ENCODE measurements at places on chromosomes 11 and 22.

DNA sequence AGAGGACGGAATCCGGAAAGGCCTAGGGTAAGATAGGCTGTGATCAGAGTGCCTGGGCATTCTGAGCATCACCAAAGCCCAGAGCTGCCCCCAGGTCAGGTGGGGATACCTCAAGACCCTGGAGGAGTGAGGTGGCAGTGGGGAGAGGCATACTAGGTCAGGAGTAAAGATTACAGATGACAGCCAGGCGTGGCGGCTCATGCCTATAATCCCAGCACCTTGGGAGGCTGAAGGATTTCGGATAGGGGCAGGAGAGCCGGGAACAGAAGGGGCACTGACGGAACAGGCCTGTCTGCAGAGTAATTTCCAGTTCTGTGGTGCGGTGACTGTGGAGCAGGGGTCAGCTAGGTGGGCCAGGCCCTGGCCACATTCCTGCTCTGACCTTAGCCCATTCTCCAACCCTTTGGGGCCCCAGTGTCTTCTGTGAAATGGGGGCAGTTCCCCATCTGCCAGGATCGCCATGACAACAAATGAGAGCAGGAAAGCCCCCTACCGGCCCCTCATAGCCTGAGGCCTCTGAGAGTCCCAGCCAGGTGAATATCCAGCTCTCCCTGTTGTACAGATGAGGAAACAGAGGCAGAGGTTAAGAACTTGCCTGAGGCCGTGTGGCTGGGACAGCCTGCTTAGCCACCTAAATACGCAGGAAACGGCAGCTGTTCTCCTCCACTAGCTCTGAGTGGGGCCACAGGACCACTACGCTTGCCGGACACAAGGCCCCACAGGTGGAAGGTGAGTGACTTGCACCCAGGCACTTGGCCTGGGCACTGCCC lies 9.2 kb downstream of the BAD start:
- DNase-seq: no peak

DNA sequence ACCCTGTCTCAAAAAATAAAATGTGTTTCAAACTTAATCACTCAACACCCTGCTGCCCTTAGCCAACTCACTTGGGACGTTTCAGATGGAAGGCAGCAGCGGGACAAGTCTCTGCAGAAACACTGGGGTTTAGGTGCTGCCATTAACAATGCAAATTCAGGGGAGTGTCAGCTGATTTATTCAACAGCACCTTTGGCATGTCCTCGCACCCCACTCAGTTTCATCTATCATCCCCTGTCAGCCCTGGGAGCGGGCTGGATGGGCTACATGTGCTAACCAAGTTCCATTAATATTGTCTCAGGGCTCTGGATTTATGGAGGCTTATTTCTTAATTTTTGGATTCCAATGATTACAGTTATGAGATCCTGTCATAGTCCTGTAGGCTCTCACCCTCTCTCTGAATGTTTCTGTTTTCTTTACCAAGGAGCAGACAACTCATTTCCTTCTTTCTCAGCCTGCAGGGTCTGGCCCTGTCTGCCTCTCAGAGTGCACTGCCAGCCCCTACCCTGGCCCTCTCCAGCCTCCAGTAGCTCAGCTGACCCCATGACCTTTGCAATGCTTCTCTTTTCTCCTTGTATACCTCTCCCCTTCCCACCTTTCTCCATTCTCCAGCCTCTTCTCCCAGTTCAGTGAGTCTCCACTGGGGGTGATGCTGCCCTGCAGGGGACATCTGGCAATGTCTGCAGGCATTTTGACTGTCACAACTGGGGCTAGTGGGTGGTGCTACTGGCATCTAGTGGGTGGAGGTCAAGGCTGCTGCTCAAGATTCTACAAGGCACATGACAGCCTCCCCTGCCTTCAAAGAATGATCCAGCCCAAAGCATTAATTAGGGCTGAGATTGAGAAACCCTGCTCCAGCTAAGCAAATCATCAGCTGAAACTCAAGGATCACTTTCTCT lies 79.0 kb downstream of the APIP start:
- no peak for DNase-seq

DNA sequence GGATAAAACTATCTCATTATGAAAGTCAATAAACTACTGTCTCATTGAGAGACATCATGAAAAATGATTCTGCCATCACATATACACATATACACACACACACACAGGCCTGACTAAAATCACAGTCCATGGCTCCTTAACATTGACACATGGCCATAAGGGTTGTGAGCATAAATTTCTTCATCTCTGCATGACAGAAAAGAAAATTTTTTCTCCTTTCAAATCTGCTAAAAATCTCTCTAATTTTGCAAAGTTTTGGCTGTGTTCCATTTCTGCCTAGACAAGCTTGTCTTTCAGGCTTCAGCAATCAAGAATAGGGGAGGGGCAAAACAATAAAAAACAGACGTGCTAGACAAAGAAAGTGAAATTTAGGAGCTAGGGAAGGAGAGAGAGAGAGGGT lies 324.5 kb downstream of the LRRC4C start:
- DNase-seq: no peak

DNA sequence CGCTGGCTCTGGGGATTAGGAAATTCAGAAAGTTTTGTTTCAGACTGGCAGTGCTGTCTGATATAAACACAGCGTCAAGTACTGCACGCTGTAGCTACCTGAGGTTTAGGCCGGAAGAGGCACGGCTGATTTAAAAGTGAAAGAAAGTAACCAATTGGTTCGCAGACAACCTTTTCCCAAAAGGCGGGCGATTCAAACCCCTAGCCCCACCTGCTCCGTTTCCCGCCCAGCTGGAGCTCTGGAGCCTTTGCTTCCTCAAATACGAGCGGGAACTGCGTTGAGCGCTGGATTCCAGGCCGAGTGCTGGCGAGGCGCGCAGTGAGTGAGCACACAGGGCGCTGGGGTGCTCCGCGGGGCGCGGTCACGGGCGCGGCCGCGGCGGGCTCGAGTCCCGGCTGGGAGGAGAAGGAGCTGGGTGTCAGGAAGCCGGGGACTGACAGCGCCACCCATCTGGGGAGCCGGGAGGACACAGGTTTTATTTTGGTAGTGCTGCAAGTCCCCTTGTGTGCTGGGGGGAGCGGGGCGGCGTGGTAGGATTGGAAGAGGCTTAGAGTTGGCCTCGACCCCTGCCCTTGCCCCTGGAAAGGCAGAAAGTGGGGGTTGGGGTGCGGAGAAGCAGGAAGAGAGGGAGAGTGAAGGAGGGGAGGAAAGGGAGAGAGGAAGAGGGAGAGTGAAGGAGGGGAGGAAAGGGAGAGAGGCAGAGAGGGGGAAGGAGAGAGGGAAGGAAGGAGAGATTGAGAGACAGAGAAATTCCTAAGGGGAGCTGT lies 2.1 kb downstream of the FAM111A start:
- DNase-seq: peak; percentile 82

DNA sequence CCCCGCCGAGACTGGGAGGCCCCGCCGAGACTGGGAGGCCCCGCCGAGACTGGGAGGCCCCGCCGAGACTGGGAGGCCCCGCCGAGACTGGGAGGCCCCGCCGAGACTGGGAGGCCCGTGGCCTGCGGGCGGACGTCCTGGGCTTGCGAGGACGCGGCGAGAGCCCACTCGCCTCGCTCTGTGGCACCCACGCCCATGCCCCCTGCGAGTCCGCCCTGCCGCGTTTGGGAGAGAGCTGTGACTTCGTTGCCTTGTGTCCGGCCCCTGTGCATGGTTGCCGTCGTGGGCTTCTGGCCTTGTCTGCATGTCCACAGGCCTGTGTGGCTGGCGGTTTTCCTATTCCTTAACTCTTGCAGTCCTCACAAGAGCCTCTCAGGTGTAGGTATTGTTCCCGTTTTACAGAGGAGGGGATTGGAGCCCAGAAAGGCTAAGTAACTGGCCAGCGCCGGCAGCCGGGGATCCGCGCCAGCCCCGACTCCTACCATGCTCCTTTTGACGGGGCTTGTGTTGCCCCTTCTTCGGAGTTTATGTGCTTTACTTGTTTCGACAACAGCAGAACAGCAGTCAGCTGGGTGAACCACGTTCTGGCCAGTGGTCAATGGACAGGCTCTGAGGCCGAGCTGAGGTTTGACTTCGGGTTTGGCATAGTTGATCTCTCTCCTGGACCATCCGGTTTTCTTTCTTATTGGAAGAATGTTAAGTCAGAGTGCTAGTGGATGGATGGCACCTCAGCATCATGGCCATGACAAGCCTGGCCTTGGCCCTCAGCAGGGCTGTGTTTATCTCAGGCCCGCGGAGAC lies 741 bp downstream of the PHRF1 start:
- no peak for DNase-seq

DNA sequence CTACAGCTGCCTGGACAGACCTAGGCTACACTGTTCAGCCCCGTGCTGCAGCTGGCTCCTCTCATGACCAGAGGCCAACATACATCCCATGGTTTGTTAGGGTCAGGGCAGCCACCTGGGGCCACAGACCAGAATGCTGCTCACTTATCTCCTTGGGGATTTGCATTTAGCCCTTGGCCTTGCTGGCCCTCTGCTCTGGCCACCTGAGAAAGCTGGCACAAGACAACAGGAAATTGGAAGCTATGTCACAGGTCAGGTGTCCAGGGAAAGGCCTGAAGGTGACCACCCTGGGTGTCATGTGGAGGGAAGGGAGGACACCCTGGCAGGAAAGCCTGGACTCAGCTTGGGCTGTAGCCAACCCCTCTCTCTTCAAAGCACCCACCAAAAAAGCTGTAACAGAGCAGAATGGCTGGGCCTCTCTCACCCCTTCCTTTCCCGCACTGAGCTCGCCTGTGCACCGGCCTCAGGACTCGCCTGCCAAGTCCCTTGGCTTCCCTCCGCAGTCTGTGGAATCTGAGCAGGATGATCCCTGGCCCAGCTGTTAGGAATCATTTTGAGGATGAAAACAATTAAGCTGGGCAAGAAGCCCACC lies 86.3 kb downstream of the SNX19 start:
- no peak for DNase-seq

DNA sequence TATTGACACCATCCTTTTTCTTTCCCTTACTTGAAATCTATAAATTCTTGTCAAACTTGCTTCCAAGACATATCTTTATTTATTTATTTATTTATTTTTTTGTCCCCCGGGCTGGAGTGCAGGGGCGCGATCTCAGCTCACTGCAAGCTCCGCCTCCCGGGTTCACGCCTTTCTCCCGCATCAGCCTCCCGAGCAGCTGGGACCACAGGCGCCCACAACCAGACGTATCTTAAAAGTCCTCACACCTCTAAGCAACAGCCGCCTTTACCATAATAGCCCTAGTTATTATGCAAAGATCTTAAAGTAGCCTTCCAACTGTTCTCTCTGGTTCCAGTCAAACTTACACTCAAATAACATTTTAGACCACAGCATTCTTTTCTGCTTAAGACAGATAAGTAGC lies 657.0 kb upstream of the B3GAT1 start:
- DNase-seq: no peak

GRCh38 chr11:15988693-15989231 lies 367.6 kb downstream of the SOX6 start:
- no peak for DNase-seq

- no peak for DNase-seq
These were observed 680.0 kb downstream of the BRD1 start for GRCh38 chr22:49147617-49148175.

GRCh38 chr11:117820071-117820470 lies 4.5 kb downstream of the FXYD2 start:
- DNase-seq: no peak

- DNase-seq: no peak
These were observed 8.9 kb upstream of the FXYD2 start for GRCh38 chr11:117833401-117833891.

- DNase-seq: no peak
These were observed 4.4 kb downstream of the RBX1 start for GRCh38 chr22:40955571-40955970.

GRCh38 chr22:32023251-32023827 lies 19.7 kb upstream of the SLC5A1 start:
- no peak for DNase-seq

GRCh38 chr11:29612423-29612822 lies 404.4 kb downstream of the KCNA4 start:
- DNase-seq: no peak

DNA sequence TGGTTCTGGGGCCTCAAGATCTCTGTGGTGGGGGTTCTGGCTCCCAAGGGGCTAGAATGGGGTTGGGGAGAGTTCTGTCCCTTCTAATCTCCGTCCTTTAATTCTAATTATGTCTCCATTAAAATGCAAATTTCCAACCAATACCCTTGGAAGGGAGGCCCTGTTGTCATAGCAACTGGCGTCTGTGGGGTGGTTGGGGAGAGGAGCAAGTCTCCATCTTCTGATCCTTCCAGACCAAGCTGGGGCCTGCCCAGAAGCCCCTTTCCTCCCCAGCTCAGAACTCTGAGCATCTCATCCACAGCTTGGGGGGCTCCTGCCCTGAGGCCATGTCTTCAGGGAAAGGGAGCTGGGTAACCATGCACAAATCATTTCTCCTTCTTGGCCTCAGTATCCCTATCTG lies 5.4 kb upstream of the RPS19BP1 start:
- DNase-seq: no peak

DNA sequence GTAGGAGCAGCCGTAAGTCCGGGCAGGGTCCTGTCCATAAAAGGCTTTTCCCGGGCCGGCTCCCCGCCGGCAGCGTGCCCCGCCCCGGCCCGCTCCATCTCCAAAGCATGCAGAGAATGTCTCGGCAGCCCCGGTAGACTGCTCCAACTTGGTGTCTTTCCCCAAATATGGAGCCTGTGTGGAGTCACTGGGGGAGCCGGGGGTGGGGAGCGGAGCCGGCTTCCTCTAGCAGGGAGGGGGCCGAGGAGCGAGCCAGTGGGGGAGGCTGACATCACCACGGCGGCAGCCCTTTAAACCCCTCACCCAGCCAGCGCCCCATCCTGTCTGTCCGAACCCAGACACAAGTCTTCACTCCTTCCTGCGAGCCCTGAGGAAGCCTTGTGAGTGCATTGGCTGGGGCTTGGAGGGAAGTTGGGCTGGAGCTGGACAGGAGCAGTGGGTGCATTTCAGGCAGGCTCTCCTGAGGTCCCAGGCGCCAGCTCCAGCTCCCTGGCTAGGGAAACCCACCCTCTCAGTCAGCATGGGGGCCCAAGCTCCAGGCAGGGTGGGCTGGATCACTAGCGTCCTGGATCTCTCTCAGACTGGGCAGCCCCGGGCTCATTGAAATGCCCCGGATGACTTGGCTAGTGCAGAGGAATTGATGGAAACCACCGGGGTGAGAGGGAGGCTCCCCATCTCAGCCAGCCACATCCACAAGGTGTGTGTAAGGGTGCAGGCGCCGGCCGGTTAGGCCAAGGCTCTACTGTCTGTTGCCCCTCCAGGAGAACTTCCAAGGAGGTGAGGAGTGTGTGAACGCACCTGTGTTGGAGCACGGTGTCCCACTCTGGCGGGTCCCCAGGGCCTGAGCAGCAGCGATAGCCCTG lies at the start of gene TAGLN:
TSS of gene TAGLN (plus strand) at position 318 of the 863 bp plus-strand sequence. CDS start 3,644 bp downstream, outside the sequence.
- no peak for DNase-seq

GRCh38 chr11:88281317-88281712 lies 56.2 kb downstream of the CTSC start:
- no peak for DNase-seq

All from activated CD4-positive, alpha-beta T cell treated with anti-CD3 and anti-CD28 coated beads for 48 hours (primary cell).